ENCODE measurements at places on chromosomes 7 and 10.

GRCh38 chr7:147640821-147641220 is 949.7 kb upstream of the C7orf33 start:
- DNase-seq: no peak

DNA sequence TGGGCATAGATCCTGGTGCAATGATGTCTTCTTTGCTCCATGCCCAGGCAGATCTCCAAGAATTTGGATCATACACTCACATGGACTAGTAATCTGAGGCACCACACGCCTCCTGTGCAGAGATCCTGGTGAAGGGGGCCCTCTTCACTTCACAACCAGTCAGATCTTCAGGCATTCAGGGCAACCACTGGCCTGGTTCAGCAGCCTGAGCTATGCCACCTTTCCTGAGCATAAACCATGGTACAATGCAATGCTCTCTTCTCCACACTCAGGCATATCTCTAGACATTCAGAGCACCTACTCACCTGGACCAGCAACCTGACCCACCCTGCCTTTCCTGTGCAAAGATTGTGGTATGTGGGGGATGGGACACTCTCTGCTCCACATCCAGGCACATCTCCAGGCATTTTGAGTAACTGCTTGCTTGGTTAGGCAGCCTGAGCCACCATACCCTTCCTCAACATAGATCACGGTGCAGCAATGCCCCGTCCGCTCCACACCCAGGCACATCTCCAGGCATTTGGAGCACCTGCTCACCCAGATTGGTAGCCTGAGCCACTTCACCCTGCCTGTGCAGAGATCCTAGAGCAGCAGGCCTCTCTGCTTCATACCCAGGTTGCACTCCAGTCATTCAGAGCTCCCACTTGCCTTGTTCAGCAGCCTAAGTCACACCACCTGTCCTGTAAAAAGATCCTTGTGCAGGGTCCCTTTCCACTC is 532.2 kb upstream of the STEAP1 start:
- no peak for DNase-seq

GRCh38 chr7:33854801-33855350 is 50.5 kb upstream of the BMPER start:
- DNase-seq: no peak

- DNase-seq: no peak
Observed at GRCh38 chr7:128217030-128217805, 23.9 kb upstream of the LEP start.

DNA sequence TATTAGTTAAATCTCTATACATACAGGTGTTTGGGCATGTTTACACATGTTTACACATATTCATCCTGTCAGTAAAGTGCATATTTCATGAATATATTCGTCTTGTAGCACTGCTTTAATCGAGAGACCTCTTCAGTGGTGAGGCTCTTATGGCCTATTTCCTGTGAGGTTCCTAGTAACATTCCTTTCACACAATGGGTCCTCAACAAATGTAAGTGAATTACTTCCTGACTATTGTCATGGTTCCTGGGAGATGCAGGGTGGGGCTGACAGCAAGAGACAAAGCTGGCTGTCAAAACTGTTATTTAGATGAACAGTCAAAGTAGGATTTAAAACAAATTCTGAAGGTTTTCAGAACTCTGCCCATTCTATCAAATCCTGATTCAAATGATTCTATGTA is 12.4 kb upstream of the SEMA3A start:
- no peak for DNase-seq

GRCh38 chr7:37016064-37016878 is 292.0 kb upstream of the AOAH start:
- DNase-seq: no peak
